Activated T-cell treated with anti-CD3 and anti-CD28 coated beads for 24 hours (primary cell): ENCODE measurements at places on chromosomes 7 and 10.

- no peak for DNase-seq
Measured at GRCh38 chr10:123147635-123148413, at the start of gene HMX2. HMX2 (plus strand) TSS chr10:123148136; CDS start chr10:123148379, 243 bp downstream.

- peak; percentile 83 for DNase-seq
Measured at GRCh38 chr7:73842067-73842976, at the start of gene METTL27. METTL27 (minus strand) TSS chr7:73842516; CDS start chr7:73842140, 376 bp downstream.

DNA sequence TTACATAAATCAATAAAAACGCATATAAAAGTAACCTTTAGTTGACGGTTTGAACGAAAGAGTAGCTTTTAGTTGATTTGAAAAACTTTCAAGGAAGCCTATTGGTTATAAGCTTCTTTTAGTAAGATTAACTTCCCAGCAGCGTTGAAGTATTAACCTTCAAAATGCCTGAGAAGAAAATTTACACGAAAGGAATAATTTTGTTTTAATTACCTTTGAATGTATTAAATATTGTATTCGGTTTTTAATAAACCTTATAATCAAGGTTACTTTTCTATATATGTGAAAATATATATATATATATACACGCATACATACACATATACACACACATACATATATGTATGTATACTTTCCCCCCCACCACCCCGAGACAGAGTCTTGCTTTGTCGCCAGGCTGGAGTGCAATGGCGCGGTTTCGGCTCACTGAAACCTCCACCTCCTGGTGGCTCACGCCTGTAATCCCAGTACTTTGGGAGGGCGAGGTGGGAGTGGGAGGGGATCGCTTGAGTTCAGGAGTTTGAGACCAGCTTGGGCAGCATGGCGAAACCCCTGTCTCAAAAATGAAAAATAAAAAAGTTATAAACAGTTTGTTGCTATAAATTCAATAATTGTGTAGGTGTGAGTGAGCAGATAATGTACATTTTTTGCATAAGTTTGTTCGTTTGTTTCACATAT is 57.6 kb upstream of the EZH2 start:
- DNase-seq, result peak; percentile 59

GRCh38 chr10:16854623-16855022 is 37.4 kb upstream of the RSU1 start:
- DNase-seq, result no peak

DNA sequence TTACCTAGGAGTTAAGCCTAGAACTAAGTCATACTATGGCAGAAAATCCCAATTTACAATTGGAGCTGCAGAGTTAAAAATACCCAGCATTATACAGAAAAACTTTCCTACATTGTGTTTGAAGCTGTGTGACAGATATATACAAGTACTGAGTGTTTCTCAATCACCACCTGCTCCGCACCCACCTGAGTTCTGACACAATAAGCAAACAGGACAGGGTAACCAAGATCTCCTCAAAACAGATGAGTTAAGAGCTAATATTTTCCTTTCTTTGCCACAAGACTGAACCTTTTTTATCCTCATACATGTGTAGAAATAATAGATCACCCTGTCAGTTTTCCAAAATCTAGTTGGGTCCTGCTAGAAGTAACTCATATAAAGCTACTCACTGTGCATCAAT is 186.3 kb downstream of the DOCK4 start:
- no peak for DNase-seq

DNA sequence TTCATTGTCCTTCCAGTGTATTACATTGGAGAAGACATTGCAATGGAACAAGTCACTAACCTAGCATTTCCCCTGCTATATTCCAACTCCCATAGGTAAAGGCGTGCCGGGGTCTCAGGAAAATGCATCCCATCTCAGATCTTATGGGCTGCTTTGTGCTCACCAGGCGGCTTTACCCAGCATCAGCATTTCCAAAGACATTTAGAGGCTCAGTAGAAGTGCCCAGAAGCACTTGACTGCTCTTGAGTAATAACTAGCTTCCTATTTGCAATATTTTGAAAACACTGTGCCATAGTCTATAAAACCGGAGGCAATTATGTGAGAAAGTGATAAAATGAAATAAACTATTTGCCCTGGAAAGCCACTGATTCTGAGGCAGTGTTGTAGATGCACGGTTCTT is 415.0 kb upstream of the NPVF start:
- no peak for DNase-seq

GRCh38 chr7:78794101-78794500 is 659.4 kb downstream of the MAGI2 start:
- no peak for DNase-seq

DNA sequence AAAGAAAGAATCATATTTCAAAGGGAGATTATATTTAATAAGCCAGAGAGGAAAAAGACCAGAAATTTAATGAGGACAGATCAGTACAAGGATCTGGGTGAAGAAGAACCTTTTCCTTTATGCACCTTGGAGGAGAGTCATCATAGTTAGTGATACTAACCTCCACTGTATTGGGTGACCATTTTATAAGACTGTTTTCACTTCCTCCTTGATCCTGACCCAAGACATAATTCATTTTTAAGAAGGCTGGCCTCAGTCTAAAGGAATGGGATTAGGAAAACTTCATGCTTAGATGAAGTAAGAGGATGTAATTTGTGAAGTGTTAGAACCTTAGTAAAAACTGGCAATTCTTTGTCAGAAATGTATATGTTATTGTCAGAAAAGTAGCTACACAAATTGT is 68.6 kb downstream of the ADAM22 start:
- DNase-seq, result no peak

DNA sequence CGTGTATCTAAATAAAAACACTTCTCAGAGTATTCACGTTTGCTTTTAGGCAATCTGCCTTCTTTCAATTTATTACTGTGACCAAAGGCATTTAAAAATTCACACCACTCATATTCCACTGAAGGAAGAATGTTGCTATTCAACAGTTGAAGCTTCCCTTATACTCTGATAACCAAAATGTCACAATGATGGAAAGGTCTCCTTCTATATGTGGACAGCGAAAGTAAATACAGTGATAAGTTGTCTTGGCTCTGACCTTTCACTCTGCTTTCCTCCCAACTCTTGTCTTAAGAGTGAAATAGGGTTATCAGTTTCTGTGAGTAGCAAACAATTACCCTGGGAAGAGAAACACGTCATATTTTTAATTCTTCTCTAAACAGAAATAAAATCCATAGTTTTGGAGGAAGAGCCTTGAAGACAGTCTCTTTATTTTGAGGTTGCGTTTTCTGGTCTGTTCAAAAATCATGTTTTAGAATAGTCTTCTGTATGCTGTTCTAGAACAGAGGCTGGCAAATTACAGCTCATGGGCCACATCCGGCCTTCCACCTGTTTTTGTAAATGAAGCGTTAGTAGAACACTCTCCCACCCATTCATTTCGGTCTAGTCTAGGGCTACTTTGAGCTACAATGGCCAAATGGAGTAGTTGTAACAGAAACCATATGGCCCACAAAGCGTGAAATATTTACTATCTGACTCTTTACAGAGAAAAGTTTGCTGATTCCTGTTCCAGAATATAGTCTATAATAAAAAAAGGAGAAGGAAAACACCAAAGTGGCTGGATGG is 41.3 kb downstream of the ETV1 start:
- DNase-seq, result no peak

- DNase-seq, result no peak
Measured at GRCh38 chr10:120977897-120978296, 126.7 kb downstream of the WDR11 start.
